Occipital lobe (tissue), 3 donors: ENCODE measurements at places on chromosomes 1 and 21. TPM values are rescaled to one million over a fixed set of nuclear protein-coding genes. Genes with fewer than 3 reads are reported as not detected.

F5 gene
- total RNA-seq: under 0.01 TPM

PPM1J gene
- 4.4 TPM for total RNA-seq

RCAN3 gene
- total RNA-seq: 10.6 TPM

CAPN2 gene
- total RNA-seq: 41.5 TPM

RNF186 gene
- total RNA-seq: not detected

MMP23B gene
- total RNA-seq: 0.31 TPM

SPRR1B gene
- total RNA-seq: not detected

GJA8 gene
- total RNA-seq: not detected

PCBP3 gene
- 5.5 TPM for total RNA-seq

HMCN1 gene
- 2.0 TPM for total RNA-seq

SLC22A15 gene
- 11.4 TPM for total RNA-seq

CR1L gene
- total RNA-seq: 0.16 TPM

C4BPA gene
- total RNA-seq: not detected

ESRRG gene
- total RNA-seq: 6.9 TPM

TATDN3 gene
- 29.3 TPM for total RNA-seq
